ENCODE measurements at places on chromosomes 7 and 10. TPM values are rescaled to one million over a fixed set of nuclear protein-coding genes. Genes with fewer than 3 reads are reported as not detected.

GRCh38 chr10:73997461-73997786, 492 bp upstream of the VCL start:
- DNase-seq = no peak

- DNase-seq = no peak
Observed at GRCh38 chr7:23472556-23472955, 2.3 kb upstream of the IGF2BP3 start.

DNA sequence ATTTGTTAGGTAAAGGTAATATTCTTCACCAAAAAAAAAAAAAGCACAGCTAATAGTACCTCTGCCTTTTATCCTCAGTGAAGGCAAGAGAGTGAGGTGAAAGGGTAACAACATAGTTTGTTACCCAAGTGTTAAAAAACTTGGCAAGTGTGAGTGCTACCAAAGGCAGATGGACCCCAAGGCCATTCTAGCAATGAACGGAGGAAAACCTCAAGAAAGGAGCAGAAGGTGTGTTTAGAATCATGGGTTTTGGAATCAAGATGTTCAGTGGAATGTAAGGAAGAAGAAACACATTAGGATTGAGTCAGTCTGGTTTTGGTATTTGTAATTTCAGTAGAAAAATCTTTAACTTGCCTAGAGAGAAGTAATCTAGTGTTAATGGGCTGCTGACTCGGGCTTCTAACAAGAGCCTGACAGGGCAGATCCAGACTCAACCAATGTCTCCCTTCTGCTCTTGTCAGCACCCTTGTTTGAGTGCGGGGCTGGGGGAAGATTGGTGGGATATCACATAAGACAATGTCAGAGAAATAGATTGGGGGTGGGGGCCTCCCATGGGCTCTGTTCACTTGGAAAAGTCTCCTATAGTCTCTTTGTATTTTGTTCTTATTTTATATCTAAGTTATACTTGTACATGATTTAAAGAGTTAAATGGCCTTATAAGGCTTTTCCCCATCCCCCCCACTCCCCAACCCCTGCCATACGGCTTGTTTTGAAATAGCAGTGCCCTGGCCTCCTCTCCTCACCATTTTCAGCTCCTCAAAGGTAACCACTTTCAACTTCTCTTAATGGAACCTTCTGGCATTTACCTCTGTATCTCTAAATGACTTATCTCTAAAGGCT, 44.4 kb downstream of the SCD start:
- no peak for DNase-seq

GRCh38 chr10:128083191-128083895, 42.9 kb downstream of the MKI67 start:
- DNase-seq = no peak

The WNT8B gene
- polyA plus RNA-seq = 0.80 TPM

The TMEM213 gene
- not detected for polyA plus RNA-seq
